ENCODE measurements at places on chromosomes 3 and 15.
A peak's percentile ranks its signal among the peaks of the same experiment; 100 is the strongest.

GRCh38 chr15:74489518-74490338 lies 28.8 kb upstream of the UBL7 start:
- no peaks in the 10 kb centered on the region for H3K27me3 ChIP-seq
- H3K4me1 ChIP-seq = peaks cover 9% of the 10 kb centered on the region
- no peak overlapping the region for H3K4me3 ChIP-seq
- peaks cover 2% of the 10 kb centered on the region for H3K36me3 ChIP-seq

GRCh38 chr3:184360929-184361531 lies 375 bp downstream of the CLCN2 start:
- H3K4me1 ChIP-seq = peaks cover 20% of the 10 kb centered on the region
- H3K4me3 ChIP-seq = peak overlapping the region; percentile 71
- H3K36me3 ChIP-seq = peaks cover 20% of the 10 kb centered on the region
- no peak overlapping the region for H3K27ac ChIP-seq
- no peak for DNase-seq
- no peaks in the 10 kb centered on the region for H3K27me3 ChIP-seq

DNA sequence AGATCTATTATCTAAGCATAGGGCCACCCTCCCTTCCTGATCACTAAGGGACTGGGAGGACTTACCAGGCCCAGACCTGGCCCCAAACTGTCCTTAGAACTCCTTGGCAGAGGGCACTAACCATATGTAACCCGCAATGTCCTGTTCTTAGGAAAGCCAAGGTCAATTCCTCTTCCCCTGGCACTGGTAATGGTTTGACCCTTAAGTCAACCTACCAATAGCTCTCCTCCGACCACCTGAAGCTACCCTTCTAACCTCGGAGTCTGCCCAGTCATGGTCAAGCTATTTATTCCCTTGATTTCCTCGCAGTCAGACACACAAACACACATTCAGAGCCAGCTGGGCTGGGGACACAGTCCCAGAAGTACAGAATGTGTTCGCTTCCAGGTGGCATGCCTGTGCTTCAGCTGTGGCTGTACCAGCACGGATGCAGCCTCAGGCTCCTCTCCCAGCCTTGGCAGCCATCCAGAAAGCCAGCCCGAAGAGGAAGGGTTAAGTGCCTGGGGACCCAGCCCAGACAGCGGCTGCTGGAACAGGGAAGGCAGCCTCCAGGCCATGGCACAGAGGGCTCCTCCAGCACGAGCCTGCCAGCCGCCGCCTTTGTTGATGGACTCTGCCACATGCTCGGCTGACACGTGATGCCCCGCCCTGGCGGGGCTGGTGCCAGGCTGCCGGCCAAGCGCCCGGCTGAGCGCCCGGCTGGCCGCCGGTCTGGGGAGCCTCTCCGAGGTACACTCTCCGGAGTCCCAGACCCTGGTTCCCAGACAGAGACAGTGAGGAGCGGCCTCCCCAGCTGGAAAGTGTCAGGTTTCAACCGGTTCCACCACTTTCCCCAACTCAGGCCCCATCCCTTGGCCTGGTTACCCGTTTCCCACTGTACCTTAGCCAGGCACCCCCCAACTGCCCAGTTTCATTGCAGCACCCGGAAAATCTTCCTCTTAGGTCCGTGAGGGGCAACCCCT lies 5.5 kb downstream of the BMF start:
- no peak overlapping the region for H3K27ac ChIP-seq
- peaks cover 74% of the 10 kb centered on the region for H3K4me1 ChIP-seq
- no peak overlapping the region for H3K4me3 ChIP-seq
- no peaks in the 10 kb centered on the region for H3K36me3 ChIP-seq
- no peaks in the 10 kb centered on the region for H3K27me3 ChIP-seq

- H3K27me3 ChIP-seq = peaks cover 13% of the 10 kb centered on the region
- peak; percentile 67 for DNase-seq
- peaks cover 3% of the 10 kb centered on the region for H3K36me3 ChIP-seq
- H3K4me1 ChIP-seq = peaks cover 6% of the 10 kb centered on the region
- peak within 1 kb of the TSS; percentile 79 for H3K4me3 ChIP-seq
These were observed at the start of gene MKRN3 for GRCh38 chr15:23565395-23566070. Gene MKRN3, plus strand, starts transcription at chr15:23565674. Its CDS starts 109 bp downstream, at chr15:23565783.

GRCh38 chr3:160793722-160794252 lies 37.8 kb downstream of the PPM1L start:
- no peaks in the 10 kb centered on the region for H3K4me1 ChIP-seq
- H3K4me3 ChIP-seq = no peak overlapping the region
- no peak overlapping the region for H3K27ac ChIP-seq
- no peak for DNase-seq
- no peaks in the 10 kb centered on the region for H3K36me3 ChIP-seq

DNA sequence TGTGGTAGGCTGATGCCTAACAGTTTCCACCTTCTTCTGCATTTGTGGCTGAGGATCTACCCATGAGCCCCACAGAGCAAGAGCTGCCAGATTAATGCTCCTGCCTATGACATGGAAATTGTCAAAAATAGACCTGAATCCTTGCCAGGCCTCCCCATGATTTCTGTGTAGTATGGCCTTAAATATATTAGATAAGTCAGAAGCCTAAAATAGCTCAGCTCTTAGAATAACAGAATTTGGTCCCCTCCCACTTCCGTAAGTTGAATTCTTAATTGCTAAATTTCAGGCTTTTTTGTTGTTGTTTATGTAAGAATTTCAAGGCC lies 129.0 kb downstream of the SERPINI1 start:
- no peaks in the 10 kb centered on the region for H3K4me1 ChIP-seq
- no peak for DNase-seq
- no peak overlapping the region for H3K27ac ChIP-seq
- peaks cover 4% of the 10 kb centered on the region for H3K27me3 ChIP-seq
- no peaks in the 10 kb centered on the region for H3K36me3 ChIP-seq

DNA sequence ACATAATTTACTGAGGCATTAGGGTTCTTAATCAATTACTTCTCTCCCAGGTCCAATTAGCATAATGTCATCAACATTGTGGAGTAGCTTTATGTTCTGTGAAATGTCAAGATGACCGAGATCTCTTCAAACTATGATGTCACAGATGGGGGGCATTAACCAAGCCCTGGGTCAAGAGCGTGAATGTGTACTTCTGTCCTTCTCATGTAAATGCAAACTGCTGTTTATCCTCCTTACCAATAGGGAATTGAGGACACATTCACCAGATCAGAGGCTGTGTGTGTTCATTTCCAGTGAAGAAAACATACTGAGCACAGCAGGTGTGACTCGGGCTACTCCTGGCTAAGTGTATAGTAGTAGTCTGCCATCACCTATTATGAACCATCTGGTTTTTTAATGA lies 177.9 kb downstream of the MINAR1 start:
- H3K4me3 ChIP-seq = no peak overlapping the region
- H3K27ac ChIP-seq = no peak overlapping the region
- DNase-seq = no peak
- peaks cover 8% of the 10 kb centered on the region for H3K27me3 ChIP-seq
- no peaks in the 10 kb centered on the region for H3K36me3 ChIP-seq
- no peaks in the 10 kb centered on the region for H3K4me1 ChIP-seq

DNA sequence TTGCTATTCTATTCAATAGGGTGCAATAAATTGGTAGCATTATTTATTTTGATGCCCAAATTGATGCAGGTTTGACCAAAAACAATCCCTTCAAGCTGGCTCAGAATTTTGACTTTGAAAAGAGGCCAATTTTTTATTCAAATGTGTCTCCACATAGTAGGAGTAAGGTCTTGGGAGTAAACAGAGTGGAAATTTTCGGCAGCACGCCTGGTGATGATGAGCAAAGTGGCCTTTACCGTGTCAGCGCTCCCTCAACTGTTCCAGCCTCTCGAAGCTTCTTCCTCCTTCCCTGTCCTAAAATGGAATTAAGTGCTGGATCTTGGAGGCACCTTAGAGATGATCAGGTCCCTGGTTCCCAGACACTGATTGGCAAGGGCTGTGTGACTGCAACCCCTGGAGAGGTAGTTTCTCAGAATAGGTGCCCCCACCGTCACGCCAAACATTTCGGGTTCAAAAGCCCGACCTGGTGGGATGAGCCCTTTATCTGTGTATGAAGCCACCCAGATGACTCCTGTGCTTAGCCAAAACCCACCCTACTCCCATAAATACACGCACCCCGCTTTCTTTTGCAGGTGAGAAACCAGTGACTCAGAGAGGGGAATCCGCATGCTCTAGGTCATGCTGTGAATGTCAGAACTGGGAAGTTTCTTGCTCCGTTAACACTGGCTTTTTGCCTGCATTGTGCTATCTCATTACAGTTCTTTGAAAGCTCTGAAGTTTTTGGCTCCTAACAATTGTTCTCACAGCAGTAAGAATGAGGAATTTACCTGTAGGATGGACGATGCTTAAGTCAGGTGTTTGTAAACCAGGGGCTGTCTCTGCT lies 89.1 kb downstream of the CRYGS start:
- no peak overlapping the region for H3K4me3 ChIP-seq
- DNase-seq = no peak
- no peaks in the 10 kb centered on the region for H3K36me3 ChIP-seq
- no peaks in the 10 kb centered on the region for H3K4me1 ChIP-seq
- H3K27ac ChIP-seq = no peak overlapping the region
